ENCODE measurements at places on chromosomes 12 and 14.

- DNase-seq: no peak
Measured at GRCh38 chr12:87827638-87828264, 201.4 kb downstream of the C12orf50 start.

- no peak for DNase-seq
Measured at GRCh38 chr14:76697246-76697905, 63.9 kb upstream of the VASH1 start.

- DNase-seq: no peak
Measured at GRCh38 chr12:67659292-67659691, 10.7 kb downstream of the DYRK2 start.

- no peak for DNase-seq
Measured at GRCh38 chr14:103803661-103804060, 43.7 kb downstream of the PPP1R13B start.

DNA sequence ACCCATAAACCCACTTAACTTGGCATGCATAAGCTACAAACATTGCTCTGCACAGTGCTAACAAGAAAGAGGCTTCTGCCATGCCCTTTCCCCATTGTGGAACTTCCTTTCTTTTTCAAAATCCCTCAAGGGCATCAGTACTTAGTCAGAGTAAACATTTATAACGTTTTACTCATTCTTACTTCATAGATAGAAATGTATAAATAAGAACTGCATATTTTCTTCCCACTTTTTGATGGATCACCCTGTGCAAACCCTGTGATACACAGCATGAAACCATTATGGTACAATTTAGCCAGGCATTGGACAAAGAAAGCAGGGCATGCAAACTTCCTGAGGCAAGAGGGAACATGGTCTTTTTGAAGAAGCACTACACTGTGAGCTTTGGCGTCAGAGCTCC lies 113.8 kb upstream of the FOXG1 start:
- no peak for DNase-seq

GRCh38 chr14:87196436-87196835 lies 796.5 kb downstream of the GALC start:
- DNase-seq: no peak

- DNase-seq: no peak
Measured at GRCh38 chr12:103908877-103909276, 21.3 kb upstream of the HSP90B1 start.

DNA sequence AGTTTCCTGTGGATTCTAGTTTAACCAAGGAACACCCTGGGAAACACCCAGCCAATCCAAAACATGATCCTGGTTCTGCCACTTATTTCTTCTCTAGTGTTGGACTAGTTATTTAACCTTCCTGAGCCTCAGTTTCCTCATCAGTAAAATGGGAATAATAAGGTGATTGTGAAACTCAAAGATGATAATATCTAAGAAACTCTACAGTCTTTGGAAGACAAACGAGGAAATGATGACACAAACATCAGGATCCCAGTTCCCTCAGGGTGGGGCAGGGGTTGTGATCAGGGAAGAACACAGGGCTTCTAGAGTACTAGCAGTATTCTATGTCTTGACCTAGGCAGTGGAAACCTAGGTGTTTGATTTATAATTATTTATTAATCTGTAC lies 18.1 kb upstream of the TMEM106C start:
- no peak for DNase-seq

DNA sequence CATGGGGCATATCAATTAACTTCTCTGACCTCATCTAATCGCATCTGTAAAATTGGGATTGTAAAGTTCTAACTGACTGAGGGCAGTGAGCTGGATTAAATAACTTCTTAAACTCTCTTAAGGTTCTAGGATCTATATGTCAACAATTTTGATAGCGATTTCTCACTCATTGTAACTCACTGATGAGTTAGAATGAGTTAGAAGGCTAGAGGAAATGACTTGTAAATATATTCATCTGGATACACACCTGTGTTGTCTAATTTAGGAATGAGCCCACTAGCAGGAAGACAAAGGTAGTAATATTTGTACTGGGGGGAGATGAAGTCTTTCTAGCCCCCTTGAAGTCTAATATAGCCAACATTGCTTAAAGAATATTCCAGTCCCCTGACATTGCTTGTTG lies 46.3 kb upstream of the CERS5 start:
- no peak for DNase-seq

GRCh38 chr12:67813456-67813904 lies 164.9 kb downstream of the DYRK2 start:
- DNase-seq: no peak

- no peak for DNase-seq
Measured at GRCh38 chr12:6167327-6168280, 32.6 kb upstream of the CD9 start.

DNA sequence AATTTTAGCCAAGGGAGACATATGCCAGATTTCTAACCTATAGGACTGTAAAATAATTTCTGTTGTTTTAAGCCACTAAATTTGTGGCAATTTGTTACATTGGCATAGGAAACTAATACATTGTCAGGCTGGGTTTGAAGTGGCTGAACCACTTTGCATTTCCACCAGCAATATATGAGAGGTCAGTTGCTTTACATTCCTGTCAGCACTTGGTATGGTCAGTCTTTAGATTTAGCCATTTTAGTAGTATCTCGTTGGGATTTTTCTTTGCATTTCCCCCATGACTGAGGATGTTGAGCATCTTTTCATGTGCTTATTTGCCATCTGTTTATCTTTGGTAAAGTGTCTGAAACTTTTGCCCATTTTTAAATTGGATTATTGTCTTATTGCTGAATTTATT lies 3.9 kb downstream of the PALS1 start:
- DNase-seq: no peak

- DNase-seq: no peak
Measured at GRCh38 chr12:13570005-13570694, 373.6 kb downstream of the EMP1 start.

DNA sequence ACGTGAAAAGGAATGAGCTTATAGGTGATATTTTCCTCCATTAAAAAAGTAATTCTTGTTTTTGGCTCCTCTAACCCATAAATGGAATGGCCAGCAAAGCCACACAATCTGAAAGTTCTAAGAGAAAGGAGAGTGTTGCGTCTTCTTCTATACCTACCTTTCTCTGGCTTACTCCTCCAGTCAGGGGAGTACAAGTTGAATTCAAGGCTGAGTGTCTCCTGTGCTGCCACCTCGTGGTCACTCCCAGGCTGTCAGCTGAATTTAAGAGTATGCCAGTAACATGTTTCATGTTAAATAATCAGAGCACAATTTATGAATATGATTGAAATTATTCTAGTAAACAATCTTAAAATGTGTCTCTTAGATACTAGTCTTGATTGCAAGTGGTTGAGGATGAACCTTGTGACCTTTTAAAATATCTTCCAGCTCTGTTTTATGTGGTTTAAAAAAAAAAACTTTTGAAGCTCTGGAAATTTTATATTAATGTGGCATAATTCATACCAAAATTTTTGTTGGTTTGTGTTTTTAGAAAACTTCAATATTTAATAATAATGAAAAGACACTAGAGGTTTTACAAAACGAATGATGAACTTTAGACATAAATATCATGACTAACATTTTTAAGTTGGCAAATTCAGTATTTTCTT lies 31.7 kb downstream of the PTHLH start:
- DNase-seq: no peak

DNA sequence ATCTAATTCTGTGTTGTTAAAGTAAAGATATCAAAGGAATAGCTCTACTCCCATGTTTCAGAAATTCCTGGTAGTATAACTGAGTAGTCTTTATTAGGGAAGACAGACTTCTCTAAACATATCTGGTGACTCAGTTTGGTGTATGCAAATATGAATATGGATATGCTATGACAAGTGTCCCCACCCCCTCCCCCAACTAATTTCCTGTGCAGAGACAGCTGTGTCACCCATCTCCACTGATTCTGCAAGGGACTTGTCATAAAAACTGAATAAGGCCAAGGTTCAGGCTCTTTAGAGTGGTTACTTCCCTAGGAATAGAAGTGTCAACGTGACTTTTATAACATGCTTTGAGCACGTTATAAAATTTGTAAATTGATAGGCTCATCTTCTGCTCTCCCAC lies 429.1 kb downstream of the DAD1 start:
- DNase-seq: no peak

DNA sequence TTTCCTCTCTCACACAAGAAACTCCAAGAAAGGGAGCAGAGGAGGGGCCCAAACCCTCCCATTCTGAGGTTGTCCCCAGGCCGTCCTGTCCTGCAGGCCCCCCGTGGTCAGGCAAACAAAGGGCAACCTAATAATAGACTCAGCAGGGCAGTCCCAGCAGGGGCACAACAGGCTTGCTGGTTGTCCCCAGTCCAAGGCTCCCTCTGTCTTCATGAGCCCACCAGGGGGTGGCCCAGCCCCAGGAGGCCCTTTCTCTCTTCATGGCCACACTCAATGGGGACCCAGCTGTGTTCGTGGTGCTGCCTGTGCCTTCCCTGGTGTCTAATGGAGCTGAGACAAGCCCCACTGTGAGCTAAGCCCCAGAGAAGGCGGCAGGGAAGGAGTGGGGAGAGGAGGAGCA lies 359.9 kb downstream of the ADGRD1 start:
- no peak for DNase-seq

- DNase-seq: no peak
Measured at GRCh38 chr12:16072678-16073077, 161.5 kb downstream of the DERA start.

DNA sequence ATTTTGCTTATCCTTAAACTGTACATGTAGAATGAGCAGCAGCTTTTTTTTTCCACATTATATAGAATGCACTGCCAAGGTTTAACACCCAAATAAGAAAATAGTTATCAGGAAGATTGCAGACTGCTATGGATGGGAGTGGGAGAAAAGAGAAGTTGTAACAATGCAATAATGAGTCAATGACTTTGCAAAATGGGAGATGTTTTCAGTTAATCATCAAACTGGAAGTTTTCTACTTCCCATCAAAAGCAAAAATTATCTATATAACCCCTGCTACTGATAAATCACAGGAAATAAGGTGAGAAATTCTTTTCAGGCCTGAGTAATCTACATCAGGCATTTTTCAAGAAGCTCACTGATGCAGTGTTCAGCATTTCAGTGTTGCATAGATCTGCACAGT lies 309.1 kb downstream of the GXYLT1 start:
- DNase-seq: no peak

- no peak for DNase-seq
Measured at GRCh38 chr14:75242546-75243273, 35.9 kb upstream of the FOS start.

GRCh38 chr14:86961106-86961716 lies 1031.8 kb downstream of the GALC start:
- DNase-seq: no peak

DNA sequence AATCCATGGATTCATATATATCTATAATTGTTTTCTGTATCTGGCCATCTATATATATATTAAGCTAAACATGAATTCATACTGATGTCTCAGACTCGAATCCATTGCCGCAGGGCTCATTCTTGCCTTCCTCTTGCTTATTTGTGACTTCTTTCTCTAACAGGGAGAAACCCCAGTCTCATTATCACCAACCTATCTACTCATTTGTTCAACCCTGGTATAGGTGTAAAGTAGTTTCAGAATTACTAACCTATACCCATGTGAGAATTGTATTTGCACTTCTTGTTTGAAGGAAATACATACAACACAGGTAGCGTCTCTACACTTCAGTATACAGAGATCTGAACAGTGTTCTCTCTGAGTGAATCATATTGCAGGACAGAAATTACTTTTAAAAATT lies 77.7 kb downstream of the PTPN11 start:
- DNase-seq: no peak

DNA sequence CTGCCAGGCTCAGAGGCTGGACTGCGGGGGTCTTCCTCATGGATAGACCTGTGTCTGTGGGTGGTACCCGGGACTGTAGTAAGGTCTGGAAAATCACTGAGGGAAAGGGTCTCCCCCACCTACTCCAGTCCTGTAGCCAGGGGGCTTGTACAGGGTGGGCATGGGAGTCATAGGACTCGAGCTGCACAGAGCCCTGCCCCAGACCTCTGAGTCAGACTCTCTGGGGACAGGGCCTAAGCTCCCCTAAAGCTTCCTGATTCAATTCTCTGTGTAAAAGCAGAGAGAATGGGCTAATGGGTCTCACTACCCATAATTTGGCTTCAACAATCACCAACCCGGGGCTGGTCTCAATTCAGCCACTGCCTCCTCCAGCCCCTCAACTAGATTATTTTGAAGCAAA lies 27.0 kb downstream of the LRTM2 start:
- DNase-seq: no peak

Measured in vagina (tissue), 2 donors.